Activated CD8-positive, alpha-beta T cell treated with anti-CD3 and anti-CD28 coated beads for 36 hours (primary cell): ENCODE measurements at places on chromosomes 5 and 9.

DNA sequence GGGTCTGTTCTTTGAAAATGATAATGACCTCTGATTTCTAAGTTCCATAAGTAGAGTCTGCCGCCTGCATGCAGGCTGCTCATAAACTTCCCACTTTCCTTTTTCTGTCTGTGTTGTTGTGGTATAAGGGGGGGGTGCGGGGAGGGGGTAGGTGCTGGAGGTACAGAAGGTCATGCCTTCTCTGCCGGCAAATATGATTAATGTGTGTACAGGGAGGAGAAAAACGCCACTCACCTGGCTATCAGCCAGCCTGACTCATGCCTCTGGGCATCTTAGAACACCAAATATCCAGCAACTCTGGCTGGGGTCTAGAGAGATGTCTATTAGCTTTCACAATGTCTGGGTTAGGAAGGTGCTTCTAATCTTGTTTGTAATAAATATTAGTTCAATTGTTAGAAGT, 128.3 kb downstream of the EFNA5 start:
- DNase-seq = no peak

DNA sequence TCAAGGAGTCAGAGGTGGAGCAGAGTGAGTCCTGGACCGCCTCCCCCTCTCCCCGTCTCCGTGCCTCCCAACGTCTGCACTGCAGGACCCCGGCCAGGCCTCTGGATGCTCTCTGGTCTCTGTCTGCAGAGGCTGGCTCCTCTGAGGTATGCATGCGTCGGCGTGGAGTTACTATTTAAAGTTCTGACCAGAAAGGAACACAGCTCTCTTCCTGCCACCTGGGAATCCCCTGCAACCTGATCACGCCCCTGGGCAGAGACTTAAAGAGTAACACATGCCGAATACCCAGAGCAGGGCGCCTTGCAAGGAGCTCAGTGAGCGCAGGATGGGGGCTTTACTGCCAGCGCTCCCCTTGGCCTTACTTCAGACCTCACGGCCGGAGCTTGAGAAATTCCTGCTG, 16.0 kb downstream of the ANXA6 start:
- DNase-seq = peak; percentile 90

DNA sequence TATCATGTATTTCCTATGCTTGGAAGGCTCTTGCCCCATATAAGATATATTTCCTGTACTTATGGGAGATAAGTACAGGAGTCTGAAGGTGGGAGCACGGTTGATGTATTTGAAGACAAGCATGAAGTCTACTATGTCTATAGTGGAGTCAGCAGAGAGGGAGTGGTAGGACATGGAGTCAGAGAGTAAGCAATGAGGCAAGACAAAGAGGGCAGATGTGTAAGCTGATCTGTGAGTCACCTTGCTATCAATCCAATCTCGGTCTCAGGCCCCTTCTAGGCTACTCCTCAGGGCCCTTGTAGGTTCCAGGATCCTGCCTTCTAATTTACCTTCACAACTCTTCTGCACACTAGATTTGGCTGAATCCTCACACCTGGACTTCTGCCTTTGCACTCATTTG, 105.5 kb downstream of the MACIR start:
- DNase-seq = no peak

DNA sequence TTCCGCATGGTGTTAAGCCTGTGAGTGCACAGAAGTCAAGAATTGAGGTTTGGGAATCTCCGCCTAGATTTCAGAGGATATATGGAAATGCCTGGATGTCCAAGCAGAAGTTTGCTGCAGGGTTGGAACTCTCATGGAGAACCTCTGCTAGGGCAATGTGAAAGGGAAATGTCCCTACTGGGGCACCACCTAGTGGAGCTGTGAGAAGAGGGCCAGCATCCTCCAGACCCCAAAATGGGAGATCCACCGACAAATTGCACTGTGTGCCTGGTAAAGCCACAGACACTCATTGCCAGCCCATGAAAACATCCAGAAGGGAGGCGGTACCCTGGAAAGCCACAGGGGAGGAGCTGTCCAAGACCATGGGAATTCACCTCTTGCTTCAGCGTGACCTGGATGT, 3.6 kb upstream of the SAXO1 start:
- peak; percentile 22 for DNase-seq

- DNase-seq = no peak
These were observed 42.8 kb upstream of the EGFL7 start for GRCh38 chr9:136619742-136620440.

GRCh38 chr9:32426278-32426939, 42.0 kb downstream of the ACO1 start:
- no peak for DNase-seq

DNA sequence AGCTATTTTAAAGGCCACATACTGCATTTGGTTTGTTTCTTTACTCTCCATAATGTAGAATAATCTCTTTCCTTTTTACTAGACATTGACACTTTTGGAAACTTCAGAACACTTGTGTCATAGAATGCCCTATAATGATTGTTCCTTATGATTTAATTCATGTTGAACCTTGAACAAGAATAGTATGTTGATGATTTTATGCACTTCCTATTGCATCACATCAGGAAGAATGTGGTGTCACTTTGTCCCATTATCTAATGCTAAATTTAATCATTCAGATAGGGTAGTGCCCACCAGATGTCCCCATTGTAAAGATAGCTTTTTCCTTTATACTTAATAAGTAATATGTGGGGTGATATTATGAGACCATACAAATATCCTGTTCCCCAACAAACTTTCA, 19.4 kb upstream of the DEPDC1B start:
- DNase-seq = no peak

- no peak for DNase-seq
These were observed 26.2 kb upstream of the ERGIC1 start for GRCh38 chr5:172807766-172808311.

GRCh38 chr5:175698401-175699115, 40.7 kb downstream of the HRH2 start:
- no peak for DNase-seq

- no peak for DNase-seq
These were observed 14.5 kb downstream of the FCN2 start for GRCh38 chr9:134895097-134895496.

- no peak for DNase-seq
These were observed 223.0 kb downstream of the MARCHF11 start for GRCh38 chr5:15956622-15957021.
